ENCODE measurements at places on chromosomes 2 and 18. TPM values are rescaled to one million over a fixed set of nuclear protein-coding genes. Genes with fewer than 3 reads are reported as not detected.

The UGT1A10 gene
- total RNA-seq: not detected

GRCh38 chr18:6928359-6928758, 189.2 kb downstream of the LAMA1 start:
- no peak for DNase-seq

DNA sequence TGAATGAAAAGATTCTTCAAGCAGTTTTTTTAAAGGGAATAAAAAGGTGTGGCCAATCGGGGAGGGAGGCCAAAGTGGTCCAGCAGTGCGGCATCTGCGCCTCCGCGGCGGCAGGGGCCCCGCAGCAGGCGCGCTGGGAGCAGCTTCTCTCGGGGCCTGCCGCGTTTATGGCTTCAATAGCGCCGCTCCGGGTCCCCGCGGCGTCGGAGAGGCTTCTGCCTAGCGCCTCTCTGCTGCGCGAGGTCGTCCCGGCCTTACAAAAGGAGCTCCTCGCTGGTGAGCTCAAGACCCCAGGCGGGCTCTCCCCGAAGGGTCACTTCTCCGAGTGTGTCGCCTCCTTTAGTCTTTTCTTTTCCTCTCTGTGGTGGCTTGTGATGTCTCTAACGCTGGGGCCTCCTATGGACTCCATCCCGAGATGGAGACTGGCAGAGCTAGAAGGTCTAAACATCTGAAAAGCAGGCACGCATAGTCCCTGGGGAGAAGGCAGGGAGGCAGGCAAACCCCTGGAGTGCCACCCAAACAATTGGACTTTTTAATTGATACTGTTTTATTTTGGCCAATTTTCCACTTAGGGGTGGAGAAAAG, 67.1 kb downstream of the SUMO1 start:
- DNase-seq: no peak

GRCh38 chr2:106108351-106108750, 85.8 kb downstream of the UXS1 start:
- DNase-seq: peak; percentile 9

GRCh38 chr2:10158681-10159080, 36.1 kb downstream of the RRM2 start:
- no peak for DNase-seq

The MROH2A gene
- total RNA-seq: not detected

GRCh38 chr2:118300832-118301231, 212.6 kb downstream of the INSIG2 start:
- no peak for DNase-seq

The EHBP1 gene
- total RNA-seq: 34.1 TPM

- no peak for DNase-seq
Observed at GRCh38 chr2:27527182-27527581, 30.5 kb downstream of the GCKR start.

The SLC16A14 gene
- total RNA-seq: not detected

DNA sequence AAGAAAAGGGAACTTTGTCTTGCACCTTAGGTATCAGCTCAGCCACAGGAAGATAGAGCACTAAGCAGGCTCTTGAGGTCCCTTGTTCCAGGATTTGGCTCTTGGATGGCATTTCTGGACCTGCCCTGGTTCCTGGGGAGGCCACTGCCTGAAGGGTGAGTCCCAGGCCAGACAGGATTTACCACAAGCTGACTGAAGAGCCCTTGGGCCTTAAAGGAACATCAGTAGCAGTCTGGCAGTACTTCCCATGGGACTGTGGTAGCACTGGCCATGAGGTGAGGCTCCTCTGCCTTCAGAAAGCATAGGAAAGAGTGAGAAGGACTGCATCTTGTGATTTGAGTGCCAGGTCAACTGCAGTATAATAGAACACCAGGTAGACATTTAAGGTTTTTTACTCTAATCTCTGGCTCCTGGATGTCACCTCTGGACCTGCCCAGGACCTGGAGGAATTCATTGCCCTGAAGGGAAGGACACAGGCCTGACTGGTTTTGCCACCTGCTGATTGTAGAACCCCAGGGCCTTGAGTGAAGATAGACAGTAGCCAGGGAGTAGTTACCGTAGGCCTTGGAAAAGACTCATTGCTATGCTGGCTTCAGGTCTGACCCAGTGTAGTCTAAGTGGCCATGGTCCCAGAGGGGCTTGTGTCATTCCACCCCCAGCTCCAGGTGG, 154.4 kb upstream of the CREB1 start:
- DNase-seq: no peak

DNA sequence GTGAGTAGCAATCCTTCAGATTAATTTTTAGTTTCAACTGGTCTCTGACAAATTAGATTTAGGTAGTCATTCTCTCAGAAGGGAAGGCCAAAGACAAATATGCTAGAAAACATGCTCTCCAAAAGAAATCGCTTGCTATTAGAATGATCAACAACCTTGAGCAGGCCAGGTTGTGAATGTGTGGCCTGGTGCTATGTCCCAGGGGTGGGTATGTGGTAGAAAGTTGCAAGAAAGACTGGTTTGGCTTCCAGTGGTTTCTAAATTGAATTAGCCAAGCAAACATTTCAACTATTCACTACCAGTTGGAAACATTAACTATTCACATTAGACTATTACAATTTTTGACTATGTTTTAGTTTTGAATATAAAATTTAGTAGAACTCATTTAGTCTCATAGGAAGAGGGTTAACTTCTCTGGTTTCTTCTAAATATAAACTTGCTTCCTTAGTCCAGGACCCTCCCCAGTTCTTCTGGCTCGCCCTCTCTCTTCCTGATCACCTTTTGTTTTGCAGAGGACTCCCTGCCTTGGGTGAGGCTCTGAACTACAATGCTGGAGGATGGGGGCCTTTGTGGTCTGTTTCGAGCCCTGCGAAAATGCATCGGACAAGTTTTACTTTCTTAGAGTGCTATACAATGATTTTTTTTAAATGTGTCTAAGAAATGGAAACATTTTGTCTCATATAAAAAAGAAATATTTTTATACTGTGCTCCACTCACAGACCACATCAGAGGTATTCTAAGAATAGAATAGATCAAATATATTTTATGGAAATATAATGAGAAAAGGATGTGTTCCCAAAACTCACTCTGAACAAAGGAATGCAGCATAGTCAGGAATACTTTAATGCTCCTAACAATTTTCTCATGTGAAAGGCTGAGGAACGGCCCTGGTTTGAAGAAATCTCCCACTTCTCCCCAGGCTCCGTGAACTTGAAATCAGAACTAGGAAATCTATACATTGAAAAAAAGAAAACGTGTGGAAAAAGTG, 375.0 kb upstream of the ZEB2 start:
- DNase-seq: no peak

Data from OCI-LY7 (cell line).